ENCODE measurements at places on chromosomes 1 and 21.

GRCh38 chr1:245875581-245876261, 631.4 kb downstream of the SMYD3 start:
- DNase-seq = no peak

- no peak for DNase-seq
Observed at GRCh38 chr1:209491897-209492296, 91.6 kb upstream of the CAMK1G start.

DNA sequence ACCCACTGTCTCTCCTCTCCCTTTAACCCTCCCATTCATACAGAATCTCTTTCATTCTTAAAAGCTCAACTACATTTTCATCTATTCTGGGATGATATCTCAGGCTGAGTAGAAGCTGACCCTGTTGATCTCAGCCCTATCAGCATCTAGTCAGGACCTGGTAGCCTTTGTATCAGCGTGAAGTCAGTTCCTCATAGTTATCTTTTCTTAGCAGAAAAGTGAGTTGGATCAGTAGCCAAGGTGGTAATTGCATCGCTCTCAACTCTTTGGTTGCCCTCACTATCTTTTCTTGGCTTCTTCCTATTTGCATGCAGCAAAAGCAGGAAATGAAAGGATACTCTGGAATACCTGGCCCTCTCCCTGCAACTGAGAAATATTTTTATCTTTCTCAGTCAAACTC, 13.6 kb upstream of the GOLT1A start:
- DNase-seq = no peak

DNA sequence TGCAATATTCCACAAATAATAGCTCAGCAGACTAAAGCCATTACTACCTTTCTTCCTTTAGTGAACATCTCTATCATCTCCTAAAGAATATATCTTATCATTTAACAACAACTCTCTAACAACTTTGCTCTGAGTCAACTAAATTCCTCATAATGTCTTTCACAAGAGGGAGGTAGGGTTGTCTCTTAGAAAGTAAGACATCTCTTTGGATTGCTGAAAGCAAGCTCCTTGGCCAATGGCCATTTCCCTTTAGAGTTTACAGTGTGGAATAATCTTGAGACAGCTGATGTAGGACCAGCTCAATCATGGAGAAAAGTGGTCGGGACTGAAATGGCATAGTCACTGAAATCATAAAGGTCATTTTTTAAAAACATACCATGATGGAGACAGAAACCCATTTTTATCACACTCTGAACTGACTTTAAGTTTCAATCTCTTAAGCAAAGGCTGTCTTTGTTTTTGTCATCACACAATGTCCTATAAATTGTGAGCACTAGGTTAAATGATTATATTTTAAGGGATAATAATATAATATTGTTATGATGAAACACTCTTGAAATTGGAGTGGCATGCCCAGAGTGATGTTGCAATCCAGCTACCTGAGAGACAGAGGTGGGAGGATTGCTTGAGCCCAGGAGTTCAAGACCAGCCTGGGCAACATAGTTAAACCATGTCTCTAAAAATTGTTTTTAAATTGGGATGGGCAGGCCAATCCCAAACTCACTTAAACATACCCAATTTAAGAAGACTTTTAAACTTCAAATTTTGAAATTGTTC, 91.1 kb downstream of the SLC44A5 start:
- no peak for DNase-seq

GRCh38 chr1:19564366-19564765, 79.0 kb upstream of the CAPZB start:
- DNase-seq = no peak

- DNase-seq = peak; percentile 34
Observed at GRCh38 chr1:152623203-152623844, 421 bp upstream of the LCE3A start.

GRCh38 chr1:100249155-100249536, 488 bp downstream of the DBT start:
- no peak for DNase-seq

DNA sequence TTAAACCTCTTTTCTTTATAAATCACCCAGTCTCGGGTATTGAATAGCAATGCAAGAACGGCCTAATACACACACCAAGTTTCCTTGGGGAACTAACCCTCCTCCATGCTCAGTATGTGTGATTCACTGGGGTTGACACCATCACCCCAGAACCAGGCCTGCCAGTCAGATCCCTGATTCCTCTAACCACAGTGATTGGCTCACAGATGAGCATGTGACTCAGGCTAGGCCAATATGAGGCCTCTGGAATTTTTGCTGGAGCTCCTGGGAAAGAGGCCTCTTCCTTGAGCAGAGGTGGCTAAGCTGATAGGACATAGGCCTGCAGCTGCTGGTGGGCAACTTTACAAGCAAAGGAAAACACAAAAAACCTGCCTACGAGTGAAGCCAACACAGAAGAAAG, 74.7 kb upstream of the ZBTB40 start:
- peak; percentile 6 for DNase-seq

- no peak for DNase-seq
Observed at GRCh38 chr1:102837551-102837950, 270.8 kb downstream of the COL11A1 start.

- no peak for DNase-seq
Observed at GRCh38 chr1:19472174-19472573, 13.2 kb downstream of the CAPZB start.

DNA sequence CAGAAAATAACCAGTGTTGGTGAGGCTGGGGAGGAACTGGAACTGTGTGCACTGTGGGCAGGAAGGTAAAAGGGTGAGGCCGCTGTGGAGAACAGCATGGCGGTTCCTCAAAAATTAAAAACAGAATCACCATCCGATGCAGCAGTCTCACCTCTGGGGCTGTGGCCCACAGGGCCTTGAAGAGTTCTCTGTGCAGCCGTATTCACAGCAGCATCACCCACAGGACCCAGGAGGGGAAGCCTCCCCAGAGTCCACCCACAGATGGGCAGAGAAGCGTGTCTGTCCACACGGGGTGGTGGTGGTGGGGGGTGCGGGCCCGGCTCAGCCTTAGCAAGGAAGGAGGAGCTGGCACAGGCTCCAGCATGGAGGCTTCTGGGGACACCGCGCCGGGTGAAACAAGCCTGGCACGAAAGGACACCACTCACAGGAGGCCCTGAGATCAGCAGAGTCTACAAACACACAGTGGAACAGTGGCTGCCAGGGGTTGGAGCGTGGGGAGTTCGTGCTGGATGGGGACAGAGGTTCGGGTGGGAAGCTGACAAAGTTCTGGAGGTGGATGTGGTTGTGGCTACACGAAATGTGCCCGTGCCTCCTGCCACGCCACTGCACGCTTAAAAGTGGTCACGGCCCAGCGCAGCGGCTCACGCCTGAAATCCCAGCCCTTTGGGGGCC, 11.5 kb downstream of the MORN1 start:
- DNase-seq = no peak

- peak; percentile 44 for DNase-seq
Observed at GRCh38 chr1:66624412-66625060, 90.6 kb downstream of the SGIP1 start.

DNA sequence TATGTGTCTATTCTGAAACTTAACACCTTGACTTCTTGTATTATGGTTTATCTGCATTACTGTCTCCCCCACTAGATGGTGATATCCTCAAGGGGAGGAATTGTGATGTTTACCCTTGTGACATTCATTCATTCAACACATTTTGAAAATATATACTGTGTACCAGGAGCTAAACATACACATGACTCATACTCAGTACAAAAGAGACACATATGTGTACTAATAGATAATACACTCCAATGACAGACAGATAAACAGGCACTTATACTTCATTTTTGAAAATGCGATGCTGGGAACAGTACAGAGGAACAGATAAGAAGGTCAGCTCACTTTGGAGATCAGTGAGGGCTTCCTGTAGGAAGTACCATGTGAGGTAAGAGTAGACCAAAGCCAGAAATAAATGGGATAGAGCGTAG, 8.9 kb upstream of the RAB3GAP2 start:
- peak; percentile 5 for DNase-seq

GRCh38 chr1:21911205-21912001, 25.7 kb downstream of the HSPG2 start:
- DNase-seq = no peak

DNA sequence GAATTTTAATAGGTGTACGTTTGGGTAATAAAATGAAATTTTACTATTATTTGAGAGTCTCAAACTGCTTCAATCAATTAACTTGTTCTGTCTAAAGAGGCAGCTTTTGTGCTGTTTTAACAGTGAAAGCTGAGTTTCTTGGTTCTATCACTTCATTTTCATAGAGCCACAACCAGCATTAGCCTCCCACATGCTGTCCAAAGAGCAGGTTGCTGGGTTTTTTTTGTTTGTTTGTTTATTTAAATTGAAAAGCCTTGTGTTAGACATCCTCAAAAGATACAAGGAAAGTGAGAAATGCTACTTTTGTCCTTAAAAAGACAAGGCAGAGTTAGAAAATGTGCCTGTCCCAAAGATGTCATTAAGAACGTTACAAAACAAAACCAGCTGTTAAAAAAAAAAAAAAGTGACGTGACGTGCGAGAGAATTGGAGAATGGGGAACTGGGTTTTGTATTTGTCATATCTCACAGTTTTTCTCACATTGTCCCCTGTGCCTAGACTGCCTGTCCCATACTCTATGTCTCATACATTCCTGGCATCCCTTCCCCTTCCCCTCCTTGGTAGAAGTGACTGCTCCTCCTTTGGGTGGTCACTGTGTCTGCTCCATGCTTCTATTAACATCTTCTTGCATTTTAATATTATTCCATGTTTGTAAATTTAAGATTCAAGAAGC, 63.1 kb upstream of the CD34 start:
- DNase-seq = peak; percentile 75

GRCh38 chr1:207518608-207519236, 22.8 kb downstream of the CR1 start:
- DNase-seq = no peak

DNA sequence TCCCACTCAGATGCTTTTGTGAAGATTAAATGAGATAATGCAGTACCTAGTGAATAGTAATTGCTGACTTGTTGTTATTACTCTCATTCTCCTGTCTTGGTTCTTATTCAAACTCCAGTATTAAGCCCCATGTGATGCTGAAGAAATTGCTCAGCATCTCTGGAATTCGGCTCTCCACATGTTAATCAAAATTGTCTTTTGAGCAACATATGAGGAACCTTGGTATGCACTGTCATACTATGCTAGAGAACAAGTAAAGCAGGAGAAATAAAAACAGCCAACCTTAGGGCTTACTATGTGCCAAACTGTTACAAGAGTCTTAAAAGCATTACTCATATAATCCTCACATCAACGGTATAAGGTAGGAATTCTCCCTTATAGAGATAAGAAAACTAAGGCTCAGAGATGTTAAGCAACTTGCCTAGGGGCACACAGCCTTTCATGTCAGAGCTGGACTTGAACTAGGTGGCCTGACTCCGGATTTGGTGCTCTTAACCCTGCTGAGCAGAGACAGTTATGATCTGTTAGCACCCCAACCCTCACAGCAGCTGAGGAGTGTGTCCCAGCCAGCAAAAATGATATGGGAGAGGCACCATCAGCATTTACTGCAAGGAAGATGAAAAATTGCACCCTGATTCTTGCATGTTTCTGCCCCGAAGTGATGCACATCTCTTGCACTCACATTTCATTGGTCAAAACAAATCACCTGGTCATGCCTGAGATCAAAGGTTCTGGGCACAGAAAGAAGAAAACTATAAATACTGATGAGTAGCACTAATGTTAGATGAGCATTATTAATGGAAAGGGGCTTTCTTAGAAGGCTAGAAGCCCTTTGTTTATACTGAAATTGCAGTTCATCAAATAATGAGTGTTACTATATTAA, 102.3 kb downstream of the OMA1 start:
- DNase-seq = no peak

GRCh38 chr21:31730712-31731055, 1.2 kb downstream of the SCAF4 start:
- no peak for DNase-seq

DNA sequence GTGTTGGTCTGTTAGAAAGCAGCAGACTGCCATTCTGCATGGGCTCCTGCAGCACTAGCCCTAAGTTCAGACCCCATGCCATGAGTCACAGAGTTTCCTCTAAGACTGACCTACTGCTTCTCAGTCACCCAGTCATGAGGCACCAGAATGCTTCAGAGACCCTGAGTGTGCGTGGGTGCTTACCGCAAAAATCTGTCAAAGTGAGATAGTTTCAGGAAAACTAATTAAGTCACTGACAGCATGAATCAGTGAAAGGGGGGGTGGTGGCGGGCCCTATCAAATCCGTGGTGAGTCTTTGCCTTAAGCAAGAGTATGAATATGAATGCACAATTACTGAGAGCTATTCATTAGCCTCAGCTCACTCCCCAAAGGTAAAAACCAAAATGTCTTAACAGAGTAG, 98.1 kb downstream of the KCTD3 start:
- no peak for DNase-seq

DNA sequence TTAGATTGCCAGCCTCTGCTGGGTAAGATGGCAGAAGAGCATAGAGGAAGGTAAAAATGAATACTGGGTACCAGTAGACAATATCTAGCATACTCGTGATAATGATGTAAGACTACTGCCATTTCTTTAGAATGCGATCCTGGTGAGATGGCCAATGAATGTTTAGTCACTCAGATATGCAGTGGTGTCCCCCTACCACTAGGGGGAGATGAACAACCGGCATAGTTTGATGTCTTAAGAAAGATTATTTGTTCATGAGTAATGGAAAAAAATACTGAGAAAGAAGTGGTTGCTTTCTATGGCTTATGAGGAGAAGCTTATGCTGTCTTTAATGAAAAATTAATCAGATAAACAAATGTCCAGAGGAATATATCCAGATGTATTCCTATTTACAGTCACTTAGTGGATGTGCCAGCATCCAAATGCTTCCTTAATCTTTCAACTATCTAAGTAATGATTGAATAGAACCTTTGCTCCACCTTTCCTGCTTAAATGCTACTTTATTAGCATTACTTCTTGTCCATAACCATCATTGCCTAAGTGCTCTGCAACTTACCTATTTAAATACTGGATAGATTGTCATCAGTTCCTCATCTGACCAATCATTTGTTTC, 256.6 kb downstream of the ST6GALNAC3 start:
- DNase-seq = peak; percentile 63

GRCh38 chr1:1441002-1441888, 5.8 kb downstream of the VWA1 start:
- DNase-seq = peak; percentile 71

DNA sequence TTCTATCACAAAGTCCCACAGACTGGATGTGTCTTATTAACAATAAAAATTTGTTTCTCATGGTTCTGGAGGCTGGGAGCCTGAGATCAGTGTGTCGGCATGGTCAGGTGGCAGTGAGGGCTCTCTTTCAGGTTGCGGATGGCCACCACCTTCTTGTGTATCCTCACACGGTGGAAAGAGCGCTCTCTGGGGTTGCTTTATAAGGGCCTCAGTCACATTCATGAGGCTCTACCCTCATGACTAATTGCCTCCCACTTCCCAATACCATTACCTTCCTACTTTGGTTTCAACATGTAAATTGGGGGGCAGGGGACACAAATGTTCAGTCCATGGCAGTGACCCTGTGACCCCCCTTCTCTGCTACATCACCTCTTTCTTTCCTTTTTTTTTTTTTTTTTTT, 20.7 kb upstream of the MX1 start:
- peak; percentile 58 for DNase-seq
